ENCODE measurements at places on chromosomes 2 and 18.

DNA sequence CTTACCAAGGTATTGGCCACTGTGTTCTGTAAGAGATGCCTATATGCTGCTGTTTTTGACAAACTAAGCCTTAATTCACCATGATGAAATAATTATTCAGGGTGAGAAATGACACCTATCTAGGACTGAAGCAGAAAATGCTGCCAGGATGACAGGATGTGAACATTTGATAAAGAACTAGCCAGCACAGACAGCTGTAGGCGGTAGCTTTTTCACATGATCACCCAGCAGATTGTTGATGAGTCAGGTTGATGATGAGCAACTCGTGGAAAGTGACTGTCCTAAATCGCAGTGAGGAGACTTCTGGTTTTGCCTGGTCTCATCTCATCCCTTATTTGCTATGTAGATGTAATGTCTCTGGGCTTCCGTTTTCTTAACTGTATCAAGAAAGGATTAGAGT is 144.1 kb downstream of the PRPF40A start:
- no peak for DNase-seq

GRCh38 chr2:8573942-8574195 is 108.0 kb upstream of the ID2 start:
- no peak for DNase-seq

GRCh38 chr18:42606886-42607495 is 508.5 kb downstream of the RIT2 start:
- DNase-seq: no peak

DNA sequence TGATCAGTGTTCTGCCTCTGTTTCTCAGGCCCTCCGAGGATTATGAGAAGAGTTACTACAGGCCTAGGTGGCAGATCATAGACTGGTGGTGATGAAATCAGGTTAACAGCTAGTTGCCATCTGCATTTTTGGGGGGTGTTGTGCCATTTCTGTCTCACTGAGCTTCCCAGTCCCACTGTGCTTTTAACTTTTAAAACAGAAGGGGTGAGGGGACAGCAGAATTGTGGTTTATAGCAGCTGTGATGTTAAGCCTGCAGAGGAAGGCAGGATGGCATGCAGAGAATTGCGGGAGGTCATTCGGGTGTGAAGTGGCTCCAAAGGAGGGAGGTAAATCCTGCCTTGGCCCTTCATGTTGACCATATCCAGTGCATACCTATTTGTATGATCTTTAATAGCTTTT is 5.0 kb downstream of the CAB39 start:
- no peak for DNase-seq

DNA sequence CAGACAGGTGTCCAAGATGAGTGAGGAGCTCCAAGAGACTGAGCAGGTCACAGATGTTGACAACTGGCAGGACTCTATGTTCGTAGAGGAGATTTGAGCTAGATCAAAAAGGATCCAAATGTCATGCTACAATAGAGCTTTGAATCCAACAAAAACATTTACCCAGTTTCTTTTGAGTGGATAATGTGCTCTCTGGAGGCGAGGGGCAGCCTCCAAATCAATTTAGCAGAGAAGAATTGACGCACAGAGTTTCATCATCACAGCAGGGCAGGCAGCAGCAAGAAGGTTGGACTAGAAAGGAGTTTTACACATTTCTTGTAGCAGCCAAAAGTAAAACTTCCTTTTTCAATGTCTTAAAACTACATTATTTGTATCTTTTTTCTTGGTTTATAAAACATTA is 653.0 kb downstream of the RNF144A start:
- no peak for DNase-seq

All from activated gamma-delta T cell treated with Interleukin-2 at 50 U/mL for 16 hours (primary cell).